Progenitor cell of endocrine pancreas (in vitro differentiated cells): ENCODE measurements at places on chromosomes 3 and 15.

DNA sequence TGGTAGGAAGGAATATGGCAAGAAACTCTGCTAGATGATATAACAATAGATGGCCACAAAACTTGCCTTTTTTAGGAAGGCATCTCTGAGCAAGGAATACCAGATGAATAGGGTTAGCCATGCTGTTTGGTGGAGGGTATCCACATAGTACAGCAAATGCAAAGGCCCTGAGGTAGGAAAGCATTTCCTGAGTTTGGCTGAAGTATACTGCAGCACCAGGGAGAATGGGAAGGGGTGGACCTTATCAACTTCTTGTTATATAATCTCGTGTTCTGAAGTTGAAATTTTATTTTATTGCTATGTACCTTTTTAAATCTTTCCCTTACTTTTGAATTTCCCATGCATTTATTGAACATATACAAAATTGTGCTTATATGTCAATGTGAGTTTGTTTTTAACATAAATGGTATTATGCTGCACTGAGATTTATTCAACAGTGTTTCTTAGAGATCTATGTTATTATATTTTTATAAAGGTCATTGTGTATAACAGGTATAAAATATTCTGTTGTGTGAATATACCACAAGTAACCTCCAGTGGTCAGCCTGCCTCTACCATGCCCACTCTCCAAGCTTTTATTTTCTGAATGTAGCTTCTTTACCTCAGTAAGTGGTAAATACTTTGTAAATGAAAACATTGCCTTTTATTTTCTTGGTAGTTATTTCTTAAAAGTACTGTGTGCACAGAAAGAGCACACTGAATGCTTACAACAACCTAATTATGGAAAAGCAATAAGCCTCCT lies 2.8 kb upstream of the KAT2B start:
- H3K27me3 ChIP-seq: no peaks in the 10 kb centered on the region
- peaks cover 22% of the 10 kb centered on the region for H3K4me1 ChIP-seq
- no peak overlapping the region for H3K27ac ChIP-seq
- H3K36me3 ChIP-seq: no peaks in the 10 kb centered on the region

DNA sequence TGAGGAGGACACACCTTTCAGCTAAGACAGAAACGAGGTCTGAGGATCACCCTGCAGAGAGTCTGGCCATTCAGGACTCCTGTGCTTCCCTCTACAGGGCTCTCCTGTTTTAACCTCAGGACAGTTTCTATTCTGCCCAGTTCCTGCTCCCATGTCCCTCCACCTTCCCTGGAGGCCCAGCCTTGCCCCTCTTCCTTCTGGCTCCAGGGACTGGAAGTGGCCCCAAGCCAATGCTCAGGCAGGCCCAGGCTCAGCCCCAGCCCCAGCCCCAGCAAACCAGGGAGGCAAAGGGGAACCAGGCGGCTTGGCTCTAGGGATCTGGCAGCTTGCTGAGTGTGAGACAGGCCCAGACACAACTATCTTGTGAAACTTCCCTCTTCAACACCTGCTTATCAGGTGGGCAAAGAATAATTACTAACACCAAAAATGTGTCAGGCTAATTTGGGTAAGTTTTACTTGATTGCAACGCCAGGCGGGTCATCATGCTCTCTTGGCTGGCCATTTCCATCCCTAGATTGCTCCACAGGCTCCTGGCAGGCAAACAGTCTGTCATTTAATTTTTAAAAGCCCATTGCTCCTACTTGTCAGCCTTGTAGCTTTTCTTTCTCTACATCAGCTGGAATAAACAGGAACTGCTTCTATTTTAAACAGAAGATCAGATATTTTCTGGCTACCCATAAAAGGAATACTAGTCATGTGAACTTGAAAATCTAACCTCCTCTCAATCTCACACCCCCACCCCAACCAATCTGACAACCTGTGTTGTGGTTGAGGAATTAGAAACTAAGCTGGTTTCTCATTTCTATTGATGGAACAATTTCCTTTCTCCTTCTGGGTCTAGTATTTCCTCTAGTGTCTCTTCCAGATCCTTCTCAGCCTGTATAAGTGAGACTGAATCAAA lies 33.5 kb downstream of the UPK1B start:
- no peak overlapping the region for H3K27ac ChIP-seq
- peaks cover 18% of the 10 kb centered on the region for H3K36me3 ChIP-seq
- H3K4me1 ChIP-seq: peaks cover 54% of the 10 kb centered on the region
- no peak for DNase-seq
- no peaks in the 10 kb centered on the region for H3K27me3 ChIP-seq

DNA sequence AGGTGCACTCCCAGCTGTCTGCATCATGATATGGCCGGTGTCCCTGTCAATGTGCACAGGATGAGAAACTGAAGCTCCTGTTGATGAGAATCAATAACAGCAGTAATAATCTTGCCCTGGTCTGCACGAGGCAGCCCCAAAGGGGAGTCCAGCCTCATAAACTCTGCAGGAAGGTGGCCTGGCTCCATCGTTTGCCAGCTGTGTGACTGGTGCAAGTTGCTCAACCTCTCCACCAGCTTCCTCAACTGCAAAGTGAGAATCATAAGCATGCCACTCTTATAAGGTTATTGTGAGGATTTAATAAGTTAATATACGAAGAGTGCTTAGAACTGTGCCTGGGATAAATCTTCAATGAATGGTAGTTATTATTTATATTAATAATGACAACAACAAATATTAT lies 203.4 kb upstream of the HES1 start:
- no peak overlapping the region for H3K4me3 ChIP-seq
- no peak overlapping the region for H3K27ac ChIP-seq
- no peaks in the 10 kb centered on the region for H3K27me3 ChIP-seq
- DNase-seq: no peak

- no peak for DNase-seq
- H3K27me3 ChIP-seq: no peaks in the 10 kb centered on the region
- H3K4me3 ChIP-seq: no peak overlapping the region
- no peaks in the 10 kb centered on the region for H3K36me3 ChIP-seq
Measured at GRCh38 chr3:129211772-129212171, 28.1 kb upstream of the CNBP start.

DNA sequence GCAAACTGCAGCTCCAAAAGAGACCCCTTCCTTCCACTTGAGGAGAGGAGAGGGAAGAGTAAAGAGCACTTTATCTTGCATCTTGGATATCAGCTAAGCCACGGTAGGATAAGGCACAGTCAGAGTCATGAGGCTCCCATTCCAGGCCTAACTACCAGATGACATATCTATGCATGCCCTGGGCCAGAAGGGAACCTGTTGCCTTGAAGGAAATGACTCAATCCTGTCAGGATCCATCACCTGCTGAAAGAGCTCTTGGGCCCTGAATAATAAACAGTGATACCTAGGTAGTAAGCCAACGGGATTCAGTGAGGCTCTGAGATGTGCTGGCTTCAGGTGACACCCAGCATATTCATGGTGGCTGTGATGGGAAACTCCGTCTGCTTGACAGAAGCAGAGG lies 118.5 kb upstream of the EPHA3 start:
- H3K4me3 ChIP-seq: no peak overlapping the region
- DNase-seq: no peak
- H3K27me3 ChIP-seq: no peaks in the 10 kb centered on the region
- H3K27ac ChIP-seq: no peak overlapping the region
- no peaks in the 10 kb centered on the region for H3K4me1 ChIP-seq

DNA sequence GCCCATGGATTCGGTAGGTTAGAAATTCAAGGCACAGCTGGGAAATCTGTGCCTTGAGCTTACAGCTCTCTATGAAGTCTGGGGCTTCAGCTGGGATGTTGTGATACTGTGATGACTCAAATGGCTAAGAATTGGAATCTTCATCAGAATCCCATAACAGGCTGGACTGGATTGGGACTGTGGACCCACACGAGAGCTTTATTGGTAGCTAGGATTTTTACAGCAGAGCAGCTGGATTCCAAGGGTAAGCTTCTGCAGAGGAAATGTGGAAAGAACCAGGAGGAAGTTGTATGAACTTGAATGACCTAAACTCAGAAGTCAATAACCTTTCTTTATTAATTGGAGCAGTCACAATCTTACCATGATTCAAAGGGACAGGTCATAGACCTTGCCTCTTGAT lies 1187.1 kb downstream of the ROBO1 start:
- H3K27me3 ChIP-seq: no peaks in the 10 kb centered on the region
- DNase-seq: no peak
- no peak overlapping the region for H3K27ac ChIP-seq
- H3K4me3 ChIP-seq: no peak overlapping the region

DNA sequence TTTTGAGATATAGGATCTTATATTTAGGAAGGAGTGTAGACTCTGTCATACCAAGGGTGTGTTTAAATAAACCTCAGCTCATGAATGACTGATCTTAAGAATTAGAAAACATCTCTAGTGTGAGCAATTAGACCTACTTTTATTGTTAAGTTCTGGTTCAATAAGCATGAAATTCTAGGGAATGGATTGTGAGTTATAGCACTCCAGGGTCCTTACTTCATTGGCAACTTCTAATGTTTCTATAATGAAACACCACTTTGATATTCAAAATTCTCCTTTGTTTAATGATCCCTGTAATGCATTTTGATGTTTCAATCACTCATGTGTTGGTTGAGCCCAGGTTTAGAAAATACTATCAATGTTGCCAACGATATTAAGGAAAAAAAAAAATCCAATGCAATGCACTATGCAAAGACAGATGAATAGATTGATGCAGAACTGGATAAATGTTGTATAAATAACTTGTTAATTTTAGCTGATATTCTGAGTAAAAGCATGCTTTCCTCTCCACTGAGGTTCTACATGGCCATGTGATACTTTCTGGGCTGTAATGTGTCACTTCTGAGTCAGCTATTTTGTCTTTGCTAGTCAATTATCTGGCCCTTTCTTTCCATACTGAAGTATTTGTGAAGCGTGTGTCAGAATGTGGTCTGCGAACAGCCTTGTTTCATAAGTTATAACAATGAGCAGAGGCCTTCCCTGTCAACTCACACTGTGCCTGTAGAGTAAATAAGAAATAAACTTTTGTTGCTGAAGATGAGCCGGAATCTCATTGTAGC lies 1035.9 kb downstream of the PLOD2 start:
- H3K27ac ChIP-seq: no peak overlapping the region
- no peak for DNase-seq
- no peaks in the 10 kb centered on the region for H3K36me3 ChIP-seq
- no peaks in the 10 kb centered on the region for H3K27me3 ChIP-seq
- no peaks in the 10 kb centered on the region for H3K4me1 ChIP-seq

DNA sequence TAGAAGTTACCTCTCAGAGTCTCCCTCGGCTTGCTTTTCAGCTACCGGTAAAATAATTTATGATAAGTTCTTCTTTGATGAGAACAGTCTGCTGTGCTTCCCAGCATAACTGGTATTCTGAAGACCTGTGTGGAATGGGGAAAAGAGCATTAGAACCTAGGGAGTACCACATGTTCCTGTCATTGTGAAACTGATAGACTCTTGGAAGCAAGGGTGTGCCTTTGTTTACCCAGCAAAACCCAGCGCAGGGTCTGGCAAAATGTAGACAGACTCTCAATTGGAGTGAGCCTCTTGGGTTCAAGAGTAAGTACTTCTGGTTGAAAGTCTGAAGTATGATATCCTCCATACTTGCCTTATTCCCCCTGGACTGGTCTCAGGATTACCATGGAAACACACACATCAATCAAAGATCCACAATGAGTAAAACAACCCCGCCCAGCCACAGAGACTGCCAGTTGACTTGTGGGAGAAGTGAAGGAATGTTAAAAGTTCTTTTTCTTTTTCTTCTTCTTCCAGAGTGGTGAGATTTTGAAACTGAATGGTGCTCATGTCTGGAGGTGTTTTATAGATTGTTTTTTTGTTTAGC lies 652.4 kb upstream of the NAALADL2 start:
- no peak overlapping the region for H3K27ac ChIP-seq
- no peaks in the 10 kb centered on the region for H3K27me3 ChIP-seq
- DNase-seq: no peak
- no peaks in the 10 kb centered on the region for H3K36me3 ChIP-seq
- H3K4me1 ChIP-seq: peaks cover 6% of the 10 kb centered on the region

DNA sequence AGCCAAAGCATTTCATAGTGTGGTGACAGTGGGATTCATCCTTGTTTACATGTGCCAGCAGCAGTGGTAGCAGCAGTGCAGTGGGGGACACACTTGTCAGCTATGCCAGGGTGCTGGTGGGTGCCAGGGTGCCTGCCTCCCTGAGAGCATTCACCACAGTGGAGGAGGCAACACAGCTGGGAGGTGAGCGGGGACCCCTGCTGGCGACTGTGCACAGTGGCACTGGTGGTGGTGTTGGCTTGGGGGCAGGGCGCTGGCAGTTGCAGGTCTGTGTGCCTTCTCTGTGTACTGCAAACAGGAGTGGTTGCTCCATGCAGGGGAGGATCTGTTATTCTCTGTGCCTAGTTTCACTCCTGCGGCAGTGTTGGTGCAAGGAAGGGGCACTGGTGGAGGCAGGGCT lies 41.2 kb downstream of the CEP63 start:
- H3K27me3 ChIP-seq: no peaks in the 10 kb centered on the region
- H3K36me3 ChIP-seq: peaks cover 35% of the 10 kb centered on the region
- DNase-seq: no peak
- H3K4me3 ChIP-seq: no peak overlapping the region

- no peak overlapping the region for H3K4me3 ChIP-seq
- DNase-seq: no peak
- no peak overlapping the region for H3K27ac ChIP-seq
- H3K27me3 ChIP-seq: no peaks in the 10 kb centered on the region
- H3K36me3 ChIP-seq: no peaks in the 10 kb centered on the region
Measured at GRCh38 chr3:116601206-116601605, 108.4 kb upstream of the TUSC7 start.

GRCh38 chr3:132643366-132643765 lies 16.2 kb downstream of the ACAD11 start:
- no peaks in the 10 kb centered on the region for H3K27me3 ChIP-seq
- H3K4me1 ChIP-seq: no peaks in the 10 kb centered on the region
- peaks cover 3% of the 10 kb centered on the region for H3K36me3 ChIP-seq
- no peak for DNase-seq

DNA sequence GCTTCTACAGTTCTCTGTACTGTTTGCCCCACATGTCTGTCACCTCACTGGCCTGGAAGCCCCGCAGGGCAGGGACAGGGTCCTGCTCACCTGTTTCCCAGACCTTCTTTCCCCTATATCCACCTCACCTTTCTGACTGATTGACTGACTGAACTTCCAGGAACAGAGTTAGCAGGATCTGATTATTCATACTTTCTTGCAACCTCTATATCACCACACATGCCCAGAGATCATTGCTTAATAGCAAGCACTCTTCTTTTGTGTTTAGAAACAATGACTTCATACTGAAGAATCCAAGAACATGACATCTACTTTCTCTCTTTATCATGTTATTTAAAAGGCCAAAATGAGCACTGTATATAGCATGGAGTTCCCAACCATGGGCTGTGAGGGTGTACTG lies 18.0 kb upstream of the CLEC3B start:
- no peaks in the 10 kb centered on the region for H3K4me1 ChIP-seq
- H3K27me3 ChIP-seq: no peaks in the 10 kb centered on the region
- H3K36me3 ChIP-seq: peaks cover 42% of the 10 kb centered on the region

DNA sequence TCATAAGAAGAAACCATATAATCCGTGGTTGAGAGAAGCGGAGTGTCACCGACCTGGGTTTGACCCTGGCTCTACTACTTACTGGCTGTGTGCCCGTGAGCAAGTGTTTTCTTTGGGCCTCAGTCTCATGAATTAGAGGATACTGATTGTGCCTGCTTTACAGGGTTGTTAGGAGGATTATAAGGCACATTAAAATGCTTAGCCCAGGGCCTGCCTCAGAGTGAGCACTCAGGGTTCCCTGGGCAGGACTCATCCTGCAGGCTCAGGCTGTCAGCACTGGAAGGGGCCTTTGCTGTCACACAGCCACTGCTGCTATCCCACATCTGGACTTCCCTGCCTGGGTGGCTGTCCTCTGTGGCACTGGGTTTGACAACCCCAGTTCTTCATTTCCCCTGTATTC lies 4.7 kb downstream of the PLA2G4F start:
- H3K27ac ChIP-seq: no peak overlapping the region
- no peak for DNase-seq
- peaks cover 4% of the 10 kb centered on the region for H3K27me3 ChIP-seq

- no peaks in the 10 kb centered on the region for H3K4me1 ChIP-seq
- H3K36me3 ChIP-seq: peaks cover 14% of the 10 kb centered on the region
- DNase-seq: no peak
- H3K27me3 ChIP-seq: no peaks in the 10 kb centered on the region
- H3K4me3 ChIP-seq: no peak overlapping the region
Measured at GRCh38 chr15:100614918-100615317, 12.5 kb downstream of the ASB7 start.
